ENCODE measurements at places on chromosomes 7 and 10.

GRCh38 chr10:90079819-90080218 is 378.4 kb downstream of the KIF20B start:
- no peak for DNase-seq

DNA sequence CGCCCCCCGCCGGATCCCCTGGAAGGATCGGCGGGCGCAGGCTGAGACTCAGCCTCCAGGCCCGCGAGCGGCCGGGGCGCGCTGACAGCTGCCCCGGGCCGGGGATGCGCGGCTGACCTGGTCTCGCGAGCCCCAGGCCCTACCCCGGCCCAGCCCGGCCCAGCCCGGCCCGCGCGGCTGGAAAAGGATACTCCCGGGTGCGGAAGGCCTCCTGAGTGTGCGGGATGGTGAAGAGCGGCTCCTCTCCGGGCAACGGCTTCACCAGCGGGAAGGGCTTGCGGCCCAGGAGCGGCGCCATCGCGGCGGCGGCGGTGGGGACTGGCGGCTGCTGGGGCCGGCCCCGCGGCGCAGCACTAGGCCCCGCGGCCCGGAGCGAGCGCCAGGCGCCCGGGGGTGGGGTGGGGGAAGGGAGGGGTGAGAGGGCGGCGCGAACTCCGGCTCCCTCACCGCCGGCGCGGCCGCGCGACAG is 423 bp downstream of the BAZ1B start:
- DNase-seq, result peak; percentile 93

- DNase-seq, result no peak
Measured at GRCh38 chr10:774661-775244, 85.3 kb upstream of the DIP2C start.

- DNase-seq, result no peak
Measured at GRCh38 chr7:78487464-78487863, 688.9 kb downstream of the PHTF2 start.

DNA sequence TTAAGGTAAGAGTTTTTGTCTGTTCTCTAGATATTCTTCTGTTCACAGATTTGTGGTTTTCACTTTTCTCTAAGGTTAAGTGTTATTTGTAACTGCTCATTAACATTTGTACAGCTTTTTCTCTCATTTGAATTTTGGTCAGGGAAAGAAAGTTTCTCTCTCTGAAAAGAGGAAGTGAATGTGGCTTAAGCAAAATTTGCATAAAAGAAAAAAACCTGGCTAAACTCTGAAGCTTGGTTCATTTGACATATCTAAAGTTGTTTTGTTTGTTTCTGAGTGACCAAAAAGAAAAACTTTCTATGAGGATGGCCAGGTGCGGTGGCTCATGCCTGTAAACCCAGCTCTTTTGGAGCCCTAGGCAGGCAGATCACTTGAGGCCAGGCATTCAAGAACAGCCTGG is 22.0 kb upstream of the SLC26A4 start:
- no peak for DNase-seq

DNA sequence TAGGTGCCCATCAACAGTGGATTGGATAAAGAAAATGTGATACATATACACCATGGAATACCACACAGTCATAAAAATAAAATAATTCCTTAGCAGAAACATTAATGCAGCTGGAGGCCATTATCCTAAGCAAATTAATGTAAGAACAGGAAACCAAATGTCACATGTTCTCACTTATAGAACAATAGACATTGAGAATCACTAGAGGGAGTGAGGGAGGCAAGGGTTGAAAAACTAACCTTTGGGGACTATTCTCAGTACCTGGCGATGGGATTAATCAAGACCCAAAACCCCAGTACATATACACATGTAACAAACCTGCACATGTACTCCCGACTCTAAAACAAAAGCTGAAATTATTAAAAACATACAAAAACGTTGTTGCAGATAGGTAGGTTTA is 222.6 kb downstream of the SEMA3E start:
- DNase-seq, result peak; percentile 6

GRCh38 chr10:101778781-101779543 is 3.0 kb upstream of the FGF8 start:
- DNase-seq, result peak; percentile 85

- DNase-seq, result no peak
Measured at GRCh38 chr7:134662166-134662870, 15.7 kb downstream of the BPGM start.

DNA sequence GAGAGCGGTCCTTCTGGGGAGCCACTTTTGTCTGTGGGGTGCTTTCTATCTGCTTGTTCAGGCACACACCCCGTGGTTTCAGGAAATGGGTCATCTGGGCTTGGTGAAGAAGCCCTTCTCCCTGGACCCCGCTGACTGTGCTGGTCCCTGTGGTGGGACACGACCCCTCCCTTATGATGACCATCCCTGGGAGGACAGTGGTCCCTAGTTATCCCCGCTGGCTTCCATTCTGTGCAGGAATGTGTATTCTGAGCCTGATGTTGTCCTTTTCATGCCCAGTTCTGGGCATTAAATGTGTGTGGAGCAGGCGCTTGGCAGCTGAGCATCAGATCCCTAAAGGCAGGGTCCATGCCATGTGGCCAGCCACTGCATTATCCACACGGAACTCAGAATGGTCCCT is 71.6 kb downstream of the TCERG1L start:
- DNase-seq, result no peak

DNA sequence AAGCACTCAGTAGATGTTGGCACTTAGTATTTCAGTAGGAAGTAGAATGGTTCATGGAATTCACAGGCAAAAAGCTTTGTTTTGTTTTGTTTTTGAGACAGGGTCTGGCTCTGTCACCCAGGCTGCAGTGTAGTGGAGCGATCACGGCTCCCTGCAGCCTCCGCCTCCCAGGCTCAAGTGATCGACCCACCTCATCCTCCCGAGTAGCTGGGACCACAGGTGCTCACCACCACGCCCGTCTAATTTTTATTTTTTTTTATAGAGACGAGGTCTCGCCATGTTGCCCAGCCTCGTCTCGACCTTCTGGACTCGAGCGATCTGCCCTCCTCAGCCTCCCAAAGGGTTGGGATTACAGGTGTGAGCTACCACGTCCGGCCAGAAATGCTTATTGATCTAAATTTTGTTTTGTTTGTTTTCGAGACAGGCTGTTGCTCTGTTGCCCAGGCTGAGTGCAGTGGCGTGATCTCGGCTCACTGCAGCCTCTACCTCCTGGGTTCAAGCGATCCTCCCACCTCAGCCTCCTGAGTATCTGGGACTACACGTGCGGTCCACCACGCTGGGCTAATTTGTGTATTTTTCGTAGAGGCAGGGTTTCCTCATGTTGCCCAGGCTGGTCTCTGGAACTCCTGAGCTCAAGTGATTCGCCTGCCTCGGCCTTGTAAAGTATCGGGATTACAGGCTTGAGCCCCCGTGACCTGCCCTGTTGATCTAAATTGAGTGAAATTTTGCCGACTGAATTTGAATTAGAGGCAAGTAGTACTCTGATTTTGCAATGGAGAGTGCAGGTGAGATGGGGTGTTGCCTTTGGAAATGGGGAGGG is 1.7 kb downstream of the GLRX3 start:
- no peak for DNase-seq

DNA sequence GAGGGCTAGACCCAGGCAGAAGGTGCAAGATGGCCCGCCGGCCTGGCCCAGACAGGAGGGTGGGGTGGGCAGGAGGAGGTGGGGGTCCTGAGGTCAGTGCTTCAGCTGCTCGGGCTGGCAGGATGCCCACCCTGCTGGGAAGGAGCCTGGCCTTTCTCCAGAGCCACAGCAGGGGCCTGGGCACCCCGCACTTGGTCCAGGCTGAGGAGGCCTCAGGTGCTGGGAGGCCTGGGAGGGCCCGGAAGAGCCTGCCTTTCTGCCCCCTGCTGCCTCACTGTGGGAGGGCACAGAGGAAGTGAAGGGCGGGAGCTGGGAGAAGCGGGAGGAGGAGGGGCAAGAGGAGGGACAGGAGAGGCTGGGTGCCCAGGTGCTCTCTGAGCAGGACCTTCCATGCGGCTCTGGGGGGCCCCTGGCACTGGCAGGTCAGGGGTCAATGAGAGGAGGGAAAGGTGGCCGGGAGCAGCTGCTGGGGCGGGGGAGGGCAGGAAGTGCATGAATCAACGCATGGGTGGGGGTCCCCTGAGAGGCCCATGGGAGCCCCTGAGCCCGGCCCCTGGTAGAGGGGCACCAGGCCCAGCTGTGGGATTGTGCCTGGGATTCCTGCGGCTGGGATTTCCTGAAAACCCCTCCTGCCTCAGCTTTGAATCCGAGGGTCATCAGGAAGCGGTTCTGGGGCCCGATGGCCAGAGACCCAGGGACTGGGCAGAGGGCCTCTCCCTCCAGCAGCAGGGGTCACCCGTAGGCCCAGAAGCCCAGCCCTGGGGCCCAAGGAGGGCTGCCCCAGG is 49.9 kb downstream of the PWWP2B start:
- DNase-seq, result peak; percentile 95

GRCh38 chr10:126928274-126928673 is 23.0 kb downstream of the DOCK1 start:
- DNase-seq, result no peak

GRCh38 chr7:129100827-129101166 is 43.7 kb upstream of the TSPAN33 start:
- no peak for DNase-seq

DNA sequence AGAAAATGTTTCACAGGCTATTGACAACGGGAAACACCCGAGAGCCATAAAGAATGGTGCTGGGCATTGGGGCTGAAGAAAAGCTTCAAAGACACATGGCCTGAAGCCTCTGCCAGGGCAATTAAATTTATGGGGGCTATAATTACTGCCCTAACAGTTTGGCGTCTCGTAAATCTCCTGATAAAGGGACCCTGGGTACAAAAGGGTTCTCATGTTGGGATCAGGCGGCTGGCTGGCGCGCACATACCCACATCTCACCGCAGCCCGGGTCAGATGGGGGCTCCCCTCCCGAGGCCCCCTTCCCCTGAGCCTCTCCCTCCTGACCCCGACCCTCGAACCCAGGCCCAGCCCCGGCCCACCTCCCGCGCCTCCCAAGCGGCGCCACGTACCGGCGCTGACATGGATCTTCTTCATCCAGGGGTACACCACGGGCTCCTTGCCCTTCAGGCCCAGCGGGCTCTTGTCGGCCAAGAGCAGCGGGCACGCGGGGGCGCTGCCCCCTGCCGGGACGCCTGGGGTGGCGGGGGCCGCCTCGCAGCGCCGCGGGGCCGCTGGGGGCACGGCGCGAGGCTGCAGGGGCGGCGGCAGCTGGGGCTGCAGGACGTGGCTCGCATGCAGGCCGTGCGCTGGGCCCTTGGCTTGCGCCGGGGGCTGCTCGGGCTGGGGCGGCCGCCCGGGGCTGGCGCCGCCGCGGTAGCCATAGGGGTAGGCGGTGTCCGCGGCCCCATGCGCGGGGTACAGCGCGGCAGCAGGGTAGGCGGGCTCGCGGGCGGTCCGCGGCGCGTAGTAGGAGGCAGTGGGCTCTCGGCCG is 623 bp downstream of the HOXA4 start:
- DNase-seq, result peak; percentile 52

Measured in DMS53 (cell line).